NB4 (cell line): ENCODE measurements at places on chromosomes 2 and 18.
A peak's percentile ranks its signal among the peaks of the same experiment; 100 is the strongest.

DNA sequence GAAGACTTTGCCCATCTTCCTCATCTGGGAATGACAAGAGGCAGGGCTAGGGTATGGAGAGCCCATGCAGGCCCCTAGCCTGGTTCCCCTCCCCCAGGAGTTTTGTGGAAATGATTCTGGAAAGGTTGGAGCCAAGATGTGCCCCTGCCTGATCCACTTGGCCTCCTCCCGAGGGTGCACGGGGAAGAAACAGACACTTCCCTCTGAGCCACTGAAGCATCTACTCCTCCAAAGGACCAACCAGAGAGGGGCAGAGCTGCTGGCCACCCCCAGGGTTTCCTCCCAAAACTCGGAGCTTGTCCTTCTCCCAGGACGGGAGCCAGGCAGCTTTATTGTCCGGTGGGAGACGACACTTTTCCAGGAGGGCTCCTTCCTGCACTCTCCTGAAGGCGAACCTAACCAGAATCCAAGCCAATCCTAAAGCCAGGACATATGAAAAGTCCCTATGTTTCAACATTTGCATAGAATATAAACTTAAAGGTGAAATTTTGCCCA, 149.2 kb upstream of the COPS8 start:
- DNase-seq: no peak

DNA sequence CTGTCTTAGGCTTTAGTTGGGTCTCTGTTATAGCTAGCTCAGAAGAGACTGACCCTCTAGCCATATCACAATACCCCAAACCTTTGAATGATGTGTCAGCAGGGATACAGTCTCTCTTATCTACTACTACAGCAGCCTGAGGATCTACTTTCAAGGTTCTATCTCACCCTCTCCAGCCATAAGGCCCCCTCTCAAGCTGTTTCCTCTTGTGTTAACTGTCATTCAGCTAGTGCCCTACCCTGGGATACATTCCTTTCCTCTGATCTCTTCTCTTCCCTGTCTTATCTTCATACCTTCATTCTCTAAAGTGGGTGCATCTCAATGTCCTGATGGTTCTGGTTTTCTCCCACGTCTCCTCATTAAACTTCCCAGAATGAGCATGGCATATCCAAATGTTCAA, 434.7 kb downstream of the NRXN1 start:
- no peak for DNase-seq

DNA sequence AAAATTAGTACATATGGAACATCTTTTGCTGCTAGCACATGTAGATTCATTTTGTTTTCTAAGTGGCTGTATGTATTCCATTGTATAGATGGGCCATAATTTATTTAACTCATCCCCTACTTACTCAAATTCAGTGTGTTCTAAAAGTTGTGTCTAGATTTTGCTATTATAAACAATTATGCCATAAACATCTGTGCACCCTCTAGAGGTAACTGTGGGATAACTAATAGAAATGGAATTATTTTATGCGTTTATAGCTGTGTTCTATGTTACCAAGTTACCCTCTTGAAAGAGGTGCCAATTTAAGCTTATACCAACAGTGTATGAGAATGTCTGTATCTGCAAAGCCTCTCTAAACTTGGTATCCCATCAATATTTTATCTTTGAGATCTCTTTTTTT, 100.4 kb downstream of the MMADHC start:
- DNase-seq: no peak

GRCh38 chr2:42296226-42296625, 64.8 kb downstream of the COX7A2L start:
- DNase-seq: peak; percentile 33

- no peak for DNase-seq
Observed at GRCh38 chr2:225013425-225014365, 28.6 kb downstream of the DOCK10 start.

- no peak for DNase-seq
Observed at GRCh38 chr2:26784570-26785234, 1.2 kb upstream of the CENPA start.

DNA sequence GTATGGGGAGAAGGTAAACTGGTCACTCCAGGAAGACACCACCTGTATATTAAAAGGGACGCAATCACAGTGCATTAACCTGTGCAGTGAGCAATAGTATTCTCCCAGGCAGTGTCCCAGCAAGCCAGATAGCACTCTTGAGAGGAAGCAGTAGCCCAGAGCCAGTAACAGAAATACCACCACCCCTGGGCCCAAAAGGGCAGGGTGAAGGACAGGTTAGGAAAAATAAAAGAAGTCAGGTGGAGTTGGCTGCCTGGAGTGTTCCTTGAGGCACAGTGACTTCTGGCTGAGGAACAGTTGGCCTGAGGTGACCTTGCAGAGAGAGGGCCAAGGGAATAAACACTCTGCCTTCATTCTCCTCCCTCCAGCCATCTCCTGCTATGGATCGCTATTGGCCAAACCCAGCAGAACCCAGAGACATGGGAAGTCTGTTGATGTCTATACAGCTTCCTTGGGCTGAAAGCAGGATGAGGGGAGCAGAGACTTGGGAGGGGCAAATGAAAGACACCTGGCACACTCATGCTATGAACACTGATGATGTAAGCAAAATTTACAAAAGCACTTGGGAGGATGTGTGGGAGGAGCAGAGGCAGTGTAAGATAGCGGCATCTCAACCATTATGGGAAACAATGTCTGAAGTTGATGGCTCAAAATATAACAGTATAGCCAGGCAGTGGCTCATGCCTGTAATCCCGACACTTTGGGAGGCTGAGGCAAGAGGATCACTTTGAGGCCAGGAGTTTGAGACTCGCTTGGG, 7.5 kb downstream of the C18orf32 start:
- peak; percentile 37 for DNase-seq

DNA sequence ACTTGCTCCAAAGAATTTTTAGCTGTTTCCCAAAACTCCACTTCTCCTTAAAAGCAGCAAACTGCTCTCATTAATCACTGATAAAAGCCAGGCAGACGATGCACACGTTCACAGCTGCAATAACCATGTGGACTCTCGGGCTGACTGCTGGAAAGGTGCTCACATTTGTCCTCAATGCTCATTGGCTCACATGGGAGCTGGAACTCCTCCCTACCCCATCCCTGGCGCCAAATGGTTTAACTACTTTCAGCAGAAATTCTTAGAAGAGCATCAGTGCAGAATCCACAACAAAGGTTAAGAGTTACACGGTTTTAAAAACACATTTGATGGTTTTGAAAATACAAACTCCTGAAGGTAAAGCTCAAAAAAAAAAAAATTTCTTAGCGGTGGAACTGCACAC, 117.1 kb downstream of the NOL10 start:
- DNase-seq: no peak

GRCh38 chr2:85183076-85183475, 49.9 kb downstream of the TCF7L1 start:
- DNase-seq: no peak

DNA sequence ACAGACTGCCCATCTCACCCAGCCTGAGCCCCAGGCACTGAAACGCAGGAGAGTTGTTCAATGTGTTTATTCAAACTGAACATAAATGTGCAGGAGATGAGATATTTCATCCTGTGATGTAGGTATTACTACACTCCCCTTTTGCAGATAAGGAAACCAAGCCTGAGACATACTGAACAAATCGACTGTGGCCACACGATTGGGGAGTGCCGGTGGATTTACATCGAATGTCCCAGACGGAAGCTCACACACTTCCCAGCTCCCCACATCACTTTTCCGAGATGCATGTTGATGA, 94.8 kb upstream of the ALKAL2 start:
- DNase-seq: no peak

- peak; percentile 18 for DNase-seq
Observed at GRCh38 chr2:39380525-39381150, 56.4 kb downstream of the MAP4K3 start.

DNA sequence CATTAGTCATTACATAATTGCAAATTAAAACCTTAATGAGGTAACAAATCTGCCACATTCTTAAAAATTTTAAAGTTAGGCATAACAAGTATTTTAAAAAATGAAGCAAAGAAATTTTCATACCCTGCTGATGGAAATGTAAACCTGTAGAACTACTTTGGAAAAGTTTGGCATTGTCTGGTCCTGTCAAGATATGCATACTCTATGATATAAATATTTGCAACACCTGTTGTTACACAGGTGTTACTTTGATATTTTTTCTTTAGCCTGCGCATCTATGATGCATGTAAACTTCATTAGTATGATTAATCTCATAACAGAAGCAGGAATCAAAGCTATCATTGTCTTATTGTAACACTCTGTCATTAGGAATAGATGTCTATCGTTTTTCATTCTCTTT, 634.3 kb downstream of the TRIB2 start:
- DNase-seq: no peak

DNA sequence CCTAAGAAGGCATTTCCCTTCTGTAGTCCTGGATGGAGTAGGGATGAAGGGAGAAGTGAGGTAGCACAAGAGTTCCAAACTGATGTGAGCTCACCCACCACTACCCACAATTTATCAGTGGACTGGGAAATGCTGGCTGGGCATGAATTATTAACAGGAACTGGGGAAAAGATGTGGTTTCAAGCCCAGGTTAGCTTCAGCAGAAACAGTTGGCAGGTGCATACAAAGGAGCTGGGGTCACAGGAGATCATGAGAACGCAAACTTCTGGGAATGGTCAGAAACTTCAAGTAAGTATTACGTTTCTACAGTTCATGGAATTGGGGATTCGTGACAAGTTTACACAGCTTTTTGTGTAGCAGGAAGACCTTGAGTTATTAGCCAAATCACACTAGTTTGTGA, 5.4 kb downstream of the CCDC141 start:
- no peak for DNase-seq

GRCh38 chr2:131419441-131419840, 55.5 kb upstream of the RAB6D start:
- no peak for DNase-seq

GRCh38 chr2:73105511-73105971, 7.2 kb downstream of the RAB11FIP5 start:
- no peak for DNase-seq

DNA sequence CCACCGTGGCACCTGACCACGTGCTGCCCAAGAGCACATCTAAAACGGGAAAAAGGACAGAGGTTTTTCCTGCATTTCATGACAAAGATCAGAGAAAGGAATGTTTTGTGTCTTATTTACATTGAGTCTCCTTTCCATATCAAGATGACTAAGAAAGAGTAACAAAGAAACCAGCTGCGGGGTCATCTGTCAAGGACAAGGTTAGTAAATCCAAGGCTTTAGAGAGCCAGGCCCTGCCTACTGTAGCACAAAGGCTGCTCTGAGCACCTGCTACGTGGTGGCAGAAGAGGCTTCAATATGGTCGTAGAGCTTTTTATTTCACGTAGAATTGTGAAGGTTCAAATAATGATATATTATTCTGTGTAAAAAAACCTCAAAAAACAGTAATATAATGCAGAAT, 51.0 kb downstream of the PRELID3A start:
- no peak for DNase-seq

DNA sequence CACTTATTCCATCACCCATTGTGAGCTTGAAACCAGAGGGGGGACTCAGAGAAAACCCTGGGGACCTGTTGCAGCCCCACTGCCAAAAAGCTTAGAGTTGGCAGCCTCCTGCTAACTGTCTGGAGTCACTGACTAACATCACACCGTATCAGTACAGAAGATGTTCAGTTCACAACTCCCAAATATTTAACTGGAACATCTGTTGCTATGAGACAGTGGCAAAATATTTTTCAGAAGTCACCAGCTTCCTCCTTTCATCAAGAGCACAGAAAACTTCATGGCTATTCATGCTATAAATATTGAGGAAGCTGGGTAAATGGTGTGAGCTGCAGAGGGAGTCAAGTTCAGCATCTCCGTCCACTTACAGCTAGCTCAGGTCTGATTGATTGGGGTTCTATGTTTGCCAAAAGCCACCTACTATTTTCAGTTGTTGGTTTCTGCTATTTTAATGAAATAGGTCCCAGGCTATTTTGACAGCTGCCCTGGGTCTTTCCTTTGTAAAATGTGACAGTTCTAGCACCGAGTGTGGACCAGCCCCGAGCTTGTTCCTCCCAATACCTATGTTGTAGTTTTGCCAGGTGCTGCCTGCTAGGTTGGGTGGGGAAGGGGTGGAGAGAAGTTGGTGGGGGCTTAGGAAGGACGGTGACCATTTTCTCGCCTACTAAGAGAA, 9.8 kb downstream of the TUBB6 start:
- peak; percentile 50 for DNase-seq

DNA sequence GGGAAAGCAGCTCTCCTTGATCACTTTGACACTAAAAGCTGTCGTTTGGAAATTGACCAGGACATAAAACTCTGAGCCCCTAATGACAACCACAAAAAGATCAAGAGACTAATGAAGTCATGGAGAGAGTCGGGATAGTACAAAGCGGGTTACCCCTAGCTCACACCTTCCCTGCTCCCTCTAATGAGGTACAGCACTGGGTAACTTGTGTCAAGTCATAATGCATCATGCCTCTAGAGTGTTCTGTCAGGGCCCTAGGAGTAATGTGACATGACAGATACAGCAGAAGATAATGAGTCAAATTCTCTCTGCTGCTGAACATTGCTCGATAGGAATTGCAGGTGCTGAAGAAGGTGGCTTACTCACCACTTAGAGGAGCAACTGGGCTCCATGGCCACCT, 130.7 kb downstream of the AQP4 start:
- DNase-seq: no peak

- no peak for DNase-seq
Observed at GRCh38 chr2:7264791-7265190, 347.6 kb downstream of the RNF144A start.

GRCh38 chr2:6441800-6442199, 423.9 kb downstream of the CMPK2 start:
- DNase-seq: no peak

DNA sequence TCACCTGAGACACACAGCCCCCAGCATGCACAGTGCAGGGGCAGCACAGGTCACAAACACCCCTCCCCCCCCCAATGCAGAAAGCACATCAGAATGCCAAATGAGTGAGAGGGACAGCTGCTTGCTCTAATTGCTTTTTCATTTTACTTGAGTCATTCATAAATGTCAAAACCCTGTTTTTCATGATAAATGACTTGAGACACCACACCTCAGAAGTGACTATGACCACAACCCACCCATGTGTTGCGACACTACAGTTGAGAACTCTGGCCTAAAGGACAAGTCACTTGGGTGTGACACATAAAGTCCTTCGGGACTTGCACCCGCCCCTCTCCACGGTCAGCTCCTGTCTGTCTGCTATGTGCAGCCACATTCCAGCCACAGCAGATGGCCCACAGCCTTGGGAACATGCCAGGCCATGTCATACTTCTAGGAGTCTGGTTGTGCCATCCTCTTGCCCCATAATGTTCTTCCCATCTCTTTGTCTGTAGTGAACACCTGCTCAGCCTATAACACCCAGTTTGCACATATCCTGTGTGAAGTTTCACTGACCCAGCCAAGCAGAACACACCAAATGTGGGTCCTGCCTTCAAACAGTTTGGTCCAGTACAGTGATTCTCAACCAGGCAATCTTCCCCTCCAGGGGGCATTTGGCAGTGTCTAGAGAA, 30.2 kb upstream of the RIOK3 start:
- DNase-seq: peak; percentile 95

- DNase-seq: no peak
Observed at GRCh38 chr2:127074936-127075335, 32.0 kb downstream of the BIN1 start.

GRCh38 chr2:215535741-215536140, 99.9 kb upstream of the FN1 start:
- no peak for DNase-seq
